ENCODE measurements at places on chromosomes 2 and 18. TPM values are rescaled to one million over a fixed set of nuclear protein-coding genes. Genes with fewer than 3 reads are reported as not detected.

Gene LIMS1
- total RNA-seq = 51.3 TPM

DNA sequence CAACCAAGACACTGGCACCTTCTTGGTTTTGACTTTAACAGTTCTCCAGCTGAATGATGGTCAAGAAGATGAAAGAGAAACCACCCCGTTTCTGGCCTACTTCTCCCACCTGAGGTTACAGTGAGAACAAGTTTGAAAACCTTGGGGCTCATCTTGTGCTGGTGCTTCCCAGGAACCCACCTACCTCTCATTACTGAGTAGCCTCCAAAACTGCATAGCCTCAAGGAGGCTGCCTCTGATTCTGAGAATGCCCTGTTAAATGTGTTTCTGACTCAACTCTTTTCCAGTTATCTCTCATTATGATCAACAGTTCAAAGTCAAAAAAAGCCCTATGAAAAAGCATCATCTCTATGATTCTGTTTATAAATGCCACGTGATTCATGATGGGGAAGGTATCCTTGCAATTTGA, 121.9 kb downstream of the CACNB4 start:
- H3K36me3 ChIP-seq = no peaks in the 10 kb centered on the region
- H3K27ac ChIP-seq = no peak overlapping the region
- H3K4me1 ChIP-seq = peaks cover 6% of the 10 kb centered on the region
- no peak for DNase-seq

- no peak overlapping the region for H3K27ac ChIP-seq
- no peaks in the 10 kb centered on the region for H3K27me3 ChIP-seq
- no peaks in the 10 kb centered on the region for H3K4me1 ChIP-seq
- no peak overlapping the region for H3K4me3 ChIP-seq
- DNase-seq = no peak
Measured at GRCh38 chr18:12564861-12565260, 93.0 kb downstream of the SPIRE1 start.

DNA sequence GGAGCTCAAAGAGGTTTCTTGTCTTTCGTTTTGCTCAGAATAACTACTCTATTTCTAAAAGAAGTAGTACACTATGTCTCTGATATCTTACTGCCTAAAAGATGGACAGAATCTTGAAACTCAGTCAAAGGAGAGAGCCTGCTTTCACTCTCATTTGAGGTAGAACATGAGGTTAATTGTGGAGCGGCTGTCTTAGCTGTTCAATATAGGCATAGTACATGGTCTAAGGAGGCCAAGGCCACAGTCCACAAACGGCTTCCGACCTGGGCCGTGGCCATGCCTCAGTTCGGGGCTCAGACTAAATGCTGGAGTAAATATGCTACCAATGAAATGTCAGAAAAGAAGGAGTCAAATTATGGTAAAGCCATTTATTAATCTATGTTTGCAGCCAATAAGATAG, 185.8 kb upstream of the ACAA2 start:
- no peaks in the 10 kb centered on the region for H3K36me3 ChIP-seq
- no peak for DNase-seq
- no peaks in the 10 kb centered on the region for H3K4me1 ChIP-seq
- H3K27ac ChIP-seq = no peak overlapping the region

GRCh38 chr2:30450025-30450424, 3.0 kb downstream of the LCLAT1 start:
- no peaks in the 10 kb centered on the region for H3K27me3 ChIP-seq
- H3K27ac ChIP-seq = no peak overlapping the region
- DNase-seq = no peak
- no peak overlapping the region for H3K4me3 ChIP-seq
- H3K36me3 ChIP-seq = no peaks in the 10 kb centered on the region

Gene SLC8A1
- total RNA-seq = 54.5 TPM

DNA sequence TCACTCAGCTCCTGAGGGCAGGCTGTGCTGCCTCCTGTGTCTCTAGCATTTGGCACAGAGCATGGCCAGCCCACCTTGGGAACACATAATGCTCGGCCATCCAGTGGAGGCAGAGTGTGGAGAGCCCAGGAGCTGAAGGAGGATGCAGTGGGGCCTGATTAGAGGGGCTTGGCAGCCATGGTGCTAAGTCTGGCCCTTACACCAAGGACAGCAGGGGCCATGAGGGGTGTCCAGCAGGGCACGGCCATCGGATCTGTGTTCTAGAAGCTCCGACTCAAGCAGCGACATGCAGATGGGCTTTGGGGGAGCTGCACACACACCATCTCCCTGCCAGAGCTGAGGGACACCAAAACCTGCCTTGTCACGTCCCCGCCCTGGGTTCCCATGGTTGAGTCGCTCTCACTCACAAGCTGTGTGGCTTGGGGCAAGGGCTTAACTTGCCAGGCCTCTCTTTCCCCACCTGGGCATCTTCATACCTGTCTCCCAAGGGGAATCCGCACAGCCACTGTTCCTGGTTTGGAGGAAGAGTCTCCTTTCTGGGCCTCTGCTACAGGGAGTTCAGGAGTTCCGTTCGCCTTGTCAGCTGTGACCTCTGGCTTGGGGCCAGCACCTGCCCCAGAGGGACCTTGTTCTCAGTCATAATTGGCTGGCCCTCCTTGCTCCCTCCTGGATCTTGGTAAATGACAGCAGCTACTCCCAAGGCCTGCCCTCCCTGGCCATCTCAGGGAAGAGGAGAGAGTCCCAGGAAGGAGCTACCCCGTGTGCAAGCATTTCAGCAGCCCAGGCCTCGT, 1.3 kb upstream of the TOGARAM2 start:
- H3K27me3 ChIP-seq = no peaks in the 10 kb centered on the region
- no peaks in the 10 kb centered on the region for H3K36me3 ChIP-seq
- peak; percentile 34 for DNase-seq
- no peaks in the 10 kb centered on the region for H3K4me1 ChIP-seq
- H3K4me3 ChIP-seq = no peak overlapping the region

DNA sequence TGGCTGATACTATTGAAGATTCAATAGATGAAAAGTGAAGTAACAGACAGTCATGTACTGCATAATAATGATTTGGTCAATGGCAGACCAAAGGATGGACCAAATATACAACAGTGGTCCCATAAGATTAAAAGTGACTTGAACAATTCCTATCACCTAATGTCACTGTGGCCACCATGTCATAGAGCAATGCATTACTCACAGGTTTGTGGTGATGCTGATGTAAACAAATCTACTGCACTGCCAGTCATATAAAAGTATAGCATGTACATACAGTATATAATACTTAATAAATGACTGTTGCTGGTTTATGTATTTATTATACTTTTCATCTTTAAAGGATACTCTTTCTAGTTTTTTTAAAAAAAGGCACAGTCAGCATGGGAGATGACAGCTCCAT, 99.9 kb downstream of the USP34 start:
- peaks cover 21% of the 10 kb centered on the region for H3K36me3 ChIP-seq
- no peaks in the 10 kb centered on the region for H3K4me1 ChIP-seq
- H3K4me3 ChIP-seq = no peak overlapping the region
- H3K27ac ChIP-seq = no peak overlapping the region
- DNase-seq = no peak

- no peaks in the 10 kb centered on the region for H3K27me3 ChIP-seq
- no peaks in the 10 kb centered on the region for H3K4me1 ChIP-seq
- no peak overlapping the region for H3K4me3 ChIP-seq
- H3K36me3 ChIP-seq = no peaks in the 10 kb centered on the region
Measured at GRCh38 chr2:40260437-40260836, 191.5 kb downstream of the SLC8A1 start.

Gene REG1B
- total RNA-seq = not detected

- no peak overlapping the region for H3K4me3 ChIP-seq
- H3K27ac ChIP-seq = no peak overlapping the region
- peaks cover 23% of the 10 kb centered on the region for H3K4me1 ChIP-seq
- no peaks in the 10 kb centered on the region for H3K36me3 ChIP-seq
- DNase-seq = peak; percentile 83
Measured at GRCh38 chr2:72924353-72925240, 7.3 kb downstream of the EMX1 start.

DNA sequence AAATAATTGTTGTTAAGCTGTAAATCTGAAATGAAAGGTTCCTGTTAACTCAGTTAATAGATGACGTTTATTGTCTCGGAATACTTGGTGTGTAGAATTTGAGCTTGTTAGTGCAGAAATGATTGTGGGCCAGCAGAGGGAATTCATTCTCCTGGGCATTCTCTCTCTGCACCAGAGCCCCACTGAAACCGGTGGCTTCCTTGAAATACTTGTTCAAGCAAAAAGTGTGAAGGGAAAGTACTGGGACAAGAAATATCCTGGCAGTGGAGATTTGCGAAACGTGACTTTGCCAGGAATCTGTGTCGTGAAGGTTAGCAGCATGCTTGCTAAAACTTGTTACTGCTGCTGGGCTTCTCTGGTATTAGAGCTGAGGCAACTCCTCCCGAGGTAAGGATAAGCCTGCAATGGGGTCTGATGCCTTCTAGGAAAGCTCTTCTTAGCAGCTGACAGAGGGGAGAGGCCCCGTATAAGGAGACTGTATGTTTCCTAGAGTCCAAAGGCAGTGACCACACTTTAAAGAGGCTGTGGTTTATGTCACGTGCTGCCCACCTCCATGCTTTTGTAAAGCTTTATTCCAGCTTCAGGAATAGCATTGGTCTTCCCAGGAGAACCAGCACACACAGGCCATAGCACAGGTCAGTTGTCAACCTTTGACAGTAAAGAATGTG, 2.0 kb downstream of the ITGA6 start:
- H3K36me3 ChIP-seq = no peaks in the 10 kb centered on the region
- peak overlapping the region; percentile 80 for H3K27ac ChIP-seq
- DNase-seq = no peak
- peak overlapping the region; percentile 80 for H3K4me3 ChIP-seq
- H3K27me3 ChIP-seq = no peaks in the 10 kb centered on the region

Data from upper lobe of left lung (tissue), 6 donors.